ENCODE measurements at places on chromosomes 1 and 21. TPM values are rescaled to one million over a fixed set of nuclear protein-coding genes. Genes with fewer than 3 reads are reported as not detected.
A peak's percentile ranks its signal among the peaks of the same experiment; 100 is the strongest.

GRCh38 chr1:220516722-220517042 lies 11.3 kb upstream of the MARK1 start:
- H3K4me1 ChIP-seq = no peaks in the 10 kb centered on the region
- H3K27me3 ChIP-seq = no peaks in the 10 kb centered on the region
- no peaks in the 10 kb centered on the region for H3K36me3 ChIP-seq
- no peak overlapping the region for H3K27ac ChIP-seq

GRCh38 chr1:149962039-149962647 lies 25.5 kb upstream of the MTMR11 start:
- H3K36me3 ChIP-seq = no peaks in the 10 kb centered on the region
- no peak overlapping the region for H3K4me3 ChIP-seq
- H3K27me3 ChIP-seq = no peaks in the 10 kb centered on the region
- H3K27ac ChIP-seq = peak overlapping the region; percentile 53

- no peak for DNase-seq
- H3K4me1 ChIP-seq = no peaks in the 10 kb centered on the region
- no peak overlapping the region for H3K27ac ChIP-seq
- no peak overlapping the region for H3K4me3 ChIP-seq
- H3K27me3 ChIP-seq = no peaks in the 10 kb centered on the region
Observed at GRCh38 chr1:53334781-53335180, 6.9 kb upstream of the LRP8 start.

DNA sequence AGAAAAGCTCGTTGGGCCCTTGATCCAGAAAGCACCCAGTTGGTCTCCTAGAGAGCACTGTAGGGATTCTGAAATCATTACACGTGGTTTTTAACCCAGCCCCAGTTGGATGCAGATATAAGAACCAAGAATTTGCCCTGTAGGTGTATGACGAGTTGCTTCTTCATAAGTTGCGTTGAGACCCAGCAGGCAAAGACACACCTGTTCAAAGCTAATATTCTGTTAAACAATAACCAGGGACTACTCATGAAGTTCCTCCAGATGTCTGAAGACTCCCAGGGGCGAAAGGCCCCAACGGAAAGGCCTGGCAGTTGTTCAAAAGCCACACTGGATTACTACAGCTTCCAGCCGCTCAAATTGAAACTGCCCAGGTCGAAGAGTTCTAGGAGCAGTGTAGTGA lies 88.6 kb upstream of the HNRNPU start:
- H3K27me3 ChIP-seq = no peaks in the 10 kb centered on the region
- no peak for DNase-seq
- no peak overlapping the region for H3K4me3 ChIP-seq
- H3K4me1 ChIP-seq = no peaks in the 10 kb centered on the region

GRCh38 chr1:47522935-47523834 lies 85.3 kb downstream of the FOXD2 start:
- H3K27ac ChIP-seq = peak overlapping the region; percentile 78
- H3K27me3 ChIP-seq = no peaks in the 10 kb centered on the region
- H3K4me3 ChIP-seq = no peak overlapping the region
- no peaks in the 10 kb centered on the region for H3K36me3 ChIP-seq

- no peak overlapping the region for H3K4me3 ChIP-seq
- H3K27me3 ChIP-seq = no peaks in the 10 kb centered on the region
- DNase-seq = no peak
- H3K27ac ChIP-seq = no peak overlapping the region
- no peaks in the 10 kb centered on the region for H3K36me3 ChIP-seq
Observed at GRCh38 chr21:43918385-43918947, 53.4 kb downstream of the AGPAT3 start.

- no peaks in the 10 kb centered on the region for H3K36me3 ChIP-seq
- H3K27ac ChIP-seq = no peak overlapping the region
- no peak overlapping the region for H3K4me3 ChIP-seq
- no peaks in the 10 kb centered on the region for H3K27me3 ChIP-seq
- H3K4me1 ChIP-seq = no peaks in the 10 kb centered on the region
- no peak for DNase-seq
Observed at GRCh38 chr1:90579212-90579802, 137.8 kb downstream of the BARHL2 start.

- no peak overlapping the region for H3K27ac ChIP-seq
- H3K27me3 ChIP-seq = no peaks in the 10 kb centered on the region
- no peaks in the 10 kb centered on the region for H3K36me3 ChIP-seq
- H3K4me3 ChIP-seq = no peak overlapping the region
Observed at GRCh38 chr1:179754041-179754624, 11.0 kb downstream of the FAM163A start.

GRCh38 chr1:189269011-189269410 lies 1208.7 kb downstream of the BRINP3 start:
- no peak overlapping the region for H3K27ac ChIP-seq
- no peaks in the 10 kb centered on the region for H3K4me1 ChIP-seq
- DNase-seq = no peak

DNA sequence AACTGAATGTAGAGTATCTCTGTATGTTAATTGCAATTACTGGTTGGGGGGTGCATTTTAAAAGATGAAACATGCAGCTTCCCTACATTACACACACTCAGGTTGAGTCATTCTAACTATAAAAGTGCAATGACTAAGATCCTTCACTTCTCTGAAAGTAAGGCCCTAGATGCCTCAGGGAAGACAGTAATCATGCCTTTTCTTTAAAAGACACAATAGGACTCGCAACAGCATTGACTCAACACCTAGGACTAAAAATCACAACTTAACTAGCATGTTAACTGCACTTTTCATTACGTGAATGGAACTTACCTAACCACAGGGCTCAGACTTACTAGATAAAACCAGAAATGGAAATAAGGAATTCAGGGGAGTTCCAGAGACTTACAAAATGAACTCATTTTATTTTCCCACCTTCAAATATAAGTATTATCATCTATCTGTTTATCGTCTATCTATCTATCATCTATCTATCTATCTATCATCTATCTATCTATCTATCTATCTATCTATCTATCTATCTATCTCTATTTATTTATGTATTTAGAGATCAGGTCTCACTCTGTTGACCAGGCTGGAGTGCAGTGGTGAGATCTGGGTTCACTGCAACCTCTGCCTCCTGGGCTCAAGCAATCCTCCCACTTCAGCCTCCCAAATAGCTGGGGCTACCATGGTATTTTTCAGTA lies 47.8 kb downstream of the CHML start:
- H3K27ac ChIP-seq = no peak overlapping the region
- peaks cover 3% of the 10 kb centered on the region for H3K36me3 ChIP-seq
- no peaks in the 10 kb centered on the region for H3K4me1 ChIP-seq
- no peak for DNase-seq
- H3K4me3 ChIP-seq = no peak overlapping the region
- no peaks in the 10 kb centered on the region for H3K27me3 ChIP-seq

DNA sequence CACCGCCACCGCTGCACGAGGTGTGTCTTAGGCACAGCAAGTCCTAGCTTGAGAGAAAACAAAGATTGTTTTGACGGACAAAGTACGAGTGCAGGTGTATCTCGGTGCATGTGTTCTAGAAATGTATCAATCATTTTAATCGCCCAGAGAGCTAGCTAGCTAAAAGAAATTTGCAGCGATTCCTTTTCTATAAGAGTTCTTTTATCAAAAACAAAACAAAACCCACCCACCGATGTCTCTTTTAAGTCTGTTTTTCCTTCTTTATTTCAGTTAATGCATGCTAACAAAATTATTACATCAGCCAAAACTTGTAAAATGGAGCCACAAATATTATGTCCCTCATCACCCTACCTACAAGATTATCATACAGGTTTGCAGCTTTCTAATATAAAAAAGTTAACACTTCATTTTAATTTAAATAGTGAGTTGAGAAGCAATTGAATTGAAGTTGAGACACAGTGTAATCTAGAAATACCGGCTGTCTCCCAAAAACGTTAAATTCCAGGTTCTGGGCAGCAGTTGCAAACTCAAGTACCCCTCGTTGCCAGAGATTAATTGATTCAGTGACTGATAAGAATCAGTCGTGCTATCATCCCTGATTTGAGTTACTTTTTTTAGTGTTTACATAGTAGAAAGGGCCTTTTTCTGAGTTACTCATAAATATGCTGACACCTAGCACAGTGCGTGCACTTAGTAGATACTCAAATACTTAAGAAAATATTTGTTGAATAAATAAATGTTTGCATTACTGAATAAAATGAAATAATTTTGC lies 1.5 kb upstream of the SYDE2 start:
- DNase-seq = no peak
- H3K27me3 ChIP-seq = no peaks in the 10 kb centered on the region
- peak overlapping the region; percentile 81 for H3K27ac ChIP-seq
- H3K4me3 ChIP-seq = peak overlapping the region; percentile 83
- no peaks in the 10 kb centered on the region for H3K36me3 ChIP-seq
- H3K4me1 ChIP-seq = no peaks in the 10 kb centered on the region

DNA sequence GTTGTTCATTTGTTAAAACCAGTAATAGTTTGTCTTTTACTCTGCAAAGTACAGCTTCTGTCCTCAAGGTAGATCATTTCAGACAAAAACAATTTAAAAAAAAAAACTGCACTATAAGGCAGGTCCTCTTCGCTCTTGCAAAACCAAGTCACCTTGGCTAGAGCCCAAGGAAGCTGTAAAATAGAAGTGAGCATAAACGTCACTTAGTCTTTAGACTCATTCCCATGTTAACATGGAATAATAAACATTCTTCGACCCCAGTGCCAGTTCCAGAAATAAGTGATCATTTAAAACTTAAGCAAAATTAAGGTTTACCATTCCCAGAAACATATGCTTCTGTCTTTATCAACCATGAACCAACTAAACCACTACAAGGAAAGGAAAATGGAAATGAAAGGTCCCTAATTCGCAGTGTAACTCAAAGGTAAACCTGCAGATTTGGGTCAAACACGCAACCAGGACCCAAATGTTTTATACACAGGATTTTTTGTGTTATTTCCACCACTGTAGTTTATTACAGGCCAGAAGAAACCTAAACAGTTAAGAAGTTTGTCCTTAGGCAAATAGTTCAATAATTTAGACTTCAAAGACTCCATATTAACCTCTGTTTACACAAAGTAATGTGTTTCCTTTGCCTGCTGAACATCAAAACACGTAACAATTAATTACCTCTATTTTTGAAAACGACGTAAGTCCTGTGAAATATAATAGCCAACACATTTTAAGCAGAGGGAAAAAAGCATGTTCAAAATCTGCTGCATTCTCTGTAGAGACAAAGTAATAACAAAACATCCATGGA lies 54.6 kb downstream of the TGFBR3 start:
- no peaks in the 10 kb centered on the region for H3K4me1 ChIP-seq
- no peaks in the 10 kb centered on the region for H3K36me3 ChIP-seq
- DNase-seq = no peak
- no peak overlapping the region for H3K4me3 ChIP-seq

GRCh38 chr1:50603274-50604271 lies 180.3 kb upstream of the DMRTA2 start:
- H3K27me3 ChIP-seq = no peaks in the 10 kb centered on the region
- H3K27ac ChIP-seq = no peak overlapping the region
- no peaks in the 10 kb centered on the region for H3K36me3 ChIP-seq
- no peak for DNase-seq
- no peaks in the 10 kb centered on the region for H3K4me1 ChIP-seq

GRCh38 chr1:226436855-226437491 lies 29.1 kb upstream of the PARP1 start:
- H3K36me3 ChIP-seq = no peaks in the 10 kb centered on the region
- DNase-seq = no peak
- no peak overlapping the region for H3K27ac ChIP-seq
- no peak overlapping the region for H3K4me3 ChIP-seq
- H3K27me3 ChIP-seq = no peaks in the 10 kb centered on the region
- H3K4me1 ChIP-seq = no peaks in the 10 kb centered on the region

GRCh38 chr1:1407636-1408318 lies 684 bp upstream of the MRPL20 start:
- H3K36me3 ChIP-seq = no peaks in the 10 kb centered on the region
- peak overlapping the region; percentile 92 for H3K4me3 ChIP-seq
- peak overlapping the region; percentile 68 for H3K27ac ChIP-seq
- peaks cover 26% of the 10 kb centered on the region for H3K4me1 ChIP-seq

DNA sequence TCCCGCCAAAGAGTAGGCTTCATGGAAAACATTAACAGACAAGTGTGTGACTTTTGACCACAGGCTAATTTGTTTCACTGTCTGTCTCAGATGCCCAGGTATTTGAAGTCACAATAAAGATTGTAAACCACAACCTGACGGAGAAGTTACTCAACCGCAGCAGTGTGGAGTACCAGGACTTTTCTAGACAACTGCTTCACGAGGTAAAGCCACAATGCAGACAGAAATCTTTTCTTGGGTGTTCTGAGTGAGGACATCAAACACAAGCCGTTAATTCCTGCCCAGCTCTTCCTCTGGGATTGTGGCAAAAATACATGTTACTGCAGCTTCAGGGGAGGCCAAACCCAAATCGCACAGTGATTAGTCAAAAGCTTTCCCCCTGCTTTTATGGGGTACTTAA lies 31.0 kb downstream of the UMODL1 start:
- DNase-seq = no peak
- no peaks in the 10 kb centered on the region for H3K27me3 ChIP-seq
- H3K36me3 ChIP-seq = no peaks in the 10 kb centered on the region
- H3K4me1 ChIP-seq = no peaks in the 10 kb centered on the region
- H3K27ac ChIP-seq = no peak overlapping the region

DNA sequence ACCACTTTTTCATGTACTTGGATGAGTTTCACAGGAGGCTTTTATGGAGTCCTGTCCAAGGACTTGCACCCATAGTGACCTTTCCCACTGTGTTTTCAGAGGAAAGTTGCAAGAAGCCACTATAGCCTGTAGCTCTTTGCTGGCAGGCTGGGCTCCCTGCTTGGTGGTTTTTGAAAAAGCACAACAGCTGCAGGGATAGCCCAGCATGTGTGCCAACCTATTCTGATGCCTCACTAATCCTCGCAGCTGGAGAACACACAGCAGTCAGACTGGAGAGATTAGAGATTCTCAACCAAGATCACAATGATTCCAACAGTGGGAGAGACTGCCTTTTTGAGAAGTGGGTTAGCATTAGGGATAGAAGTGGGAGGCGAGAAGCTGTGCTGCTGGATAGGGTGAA lies 24.1 kb upstream of the ARHGEF11 start:
- no peak overlapping the region for H3K27ac ChIP-seq
- no peaks in the 10 kb centered on the region for H3K27me3 ChIP-seq
- H3K4me1 ChIP-seq = no peaks in the 10 kb centered on the region
- H3K36me3 ChIP-seq = no peaks in the 10 kb centered on the region
- no peak overlapping the region for H3K4me3 ChIP-seq
- no peak for DNase-seq

OR2L5 gene
- not detected for total RNA-seq

DIPK1A gene
- total RNA-seq = 12.9 TPM

IL22RA1 gene
- total RNA-seq = 2.2 TPM

CTBS gene
- total RNA-seq = 19.5 TPM

RIPPLY3 gene
- total RNA-seq = 0.12 TPM

SESN2 gene
- total RNA-seq = 8.9 TPM

S100A6 gene
- 14.7 TPM for total RNA-seq

All from right lobe of liver (tissue), 6 donors.